ENCODE measurements at places on chromosomes 16 and 17. TPM values are rescaled to one million over a fixed set of nuclear protein-coding genes. Genes with fewer than 3 reads are reported as not detected.

DNA sequence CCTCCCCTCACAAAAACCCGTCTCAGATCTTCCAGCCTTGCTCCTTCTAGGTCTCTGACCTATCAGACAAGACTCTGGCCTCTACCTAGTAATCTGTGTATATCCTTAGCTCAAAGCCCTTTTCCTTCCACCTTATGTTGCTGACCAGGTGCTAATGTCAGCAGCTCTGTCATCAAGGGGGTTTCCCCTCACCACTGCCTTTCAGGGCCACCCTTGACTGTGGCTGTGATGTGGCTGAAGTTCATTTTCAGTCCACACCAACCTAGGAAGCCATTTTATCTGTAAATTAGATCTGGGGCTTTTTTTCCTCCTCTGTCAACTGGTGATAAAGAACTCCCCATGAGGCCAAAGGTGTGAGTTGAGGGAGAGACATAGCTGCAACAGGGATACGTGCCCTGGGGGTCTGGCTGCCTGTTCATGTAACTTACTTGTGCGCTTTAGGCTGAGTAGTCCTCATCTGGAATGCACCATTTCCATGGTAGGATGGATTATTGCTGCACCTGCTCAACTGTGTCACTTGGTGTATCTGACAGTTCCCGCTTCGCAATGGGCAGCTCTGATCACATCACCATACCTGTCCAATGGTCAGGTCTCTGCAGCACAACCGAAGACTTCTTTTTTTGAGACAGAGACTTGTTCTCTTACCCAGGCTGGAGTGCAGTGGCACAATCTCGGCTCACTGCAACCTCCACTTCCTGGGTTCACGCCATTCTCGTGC lies 14.7 kb upstream of the RUNDC3A start:
- no peak overlapping the region for H3K27ac ChIP-seq
- DNase-seq, result no peak
- H3K36me3 ChIP-seq, result no peaks in the 10 kb centered on the region
- no peaks in the 10 kb centered on the region for H3K4me1 ChIP-seq
- H3K27me3 ChIP-seq, result peaks cover 45% of the 10 kb centered on the region
- H3K4me3 ChIP-seq, result no peak overlapping the region

DNA sequence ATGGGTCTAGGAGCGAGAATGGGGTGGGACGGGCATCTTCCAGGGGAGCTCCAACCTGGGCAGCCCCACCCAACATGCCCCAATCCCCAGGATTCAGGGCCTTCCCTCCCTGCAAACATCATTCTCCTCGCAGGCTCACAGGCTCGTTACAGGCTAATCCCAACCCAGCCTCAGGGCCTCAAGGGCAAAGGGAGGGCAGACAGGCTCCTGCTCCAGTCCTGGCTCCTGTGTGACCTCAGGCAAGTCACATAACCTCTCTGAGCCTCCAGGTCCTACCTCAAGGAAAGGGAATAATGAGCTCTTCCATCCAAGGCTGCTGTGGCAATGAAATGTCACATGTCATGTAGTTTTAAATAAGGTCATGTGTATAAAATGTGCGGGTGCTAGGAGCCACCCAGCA lies 186.5 kb upstream of the TNRC6C start:
- H3K4me1 ChIP-seq, result peaks cover 14% of the 10 kb centered on the region
- H3K27ac ChIP-seq, result no peak overlapping the region
- H3K27me3 ChIP-seq, result no peaks in the 10 kb centered on the region
- no peak overlapping the region for H3K4me3 ChIP-seq

DNA sequence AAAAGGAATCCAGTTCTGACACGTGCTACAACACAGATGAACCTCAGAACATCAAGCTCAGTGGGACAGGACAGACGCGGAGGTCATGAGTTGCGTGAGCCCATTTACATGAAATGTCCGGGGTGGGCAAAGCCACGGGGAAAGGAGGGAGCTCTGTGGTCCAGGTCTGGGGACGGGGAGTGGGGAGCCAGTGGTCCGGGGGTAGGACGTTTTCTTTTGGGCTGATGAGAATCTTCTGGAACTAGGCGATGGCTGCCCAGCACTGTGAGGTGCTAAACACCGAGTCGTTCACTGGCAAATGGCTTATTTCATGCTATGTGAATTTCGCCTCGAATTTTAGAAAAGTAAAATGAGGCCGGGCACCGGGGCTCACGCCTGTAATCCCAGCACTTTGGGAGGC lies 2.6 kb upstream of the LMF1 start:
- H3K4me3 ChIP-seq, result peak overlapping the region; percentile 81
- DNase-seq, result no peak
- peaks cover 11% of the 10 kb centered on the region for H3K36me3 ChIP-seq
- H3K27me3 ChIP-seq, result peaks cover 16% of the 10 kb centered on the region
- H3K27ac ChIP-seq, result no peak overlapping the region

GRCh38 chr16:50284131-50284911 lies 18.0 kb downstream of the ADCY7 start:
- no peak overlapping the region for H3K4me3 ChIP-seq
- DNase-seq, result no peak
- H3K36me3 ChIP-seq, result no peaks in the 10 kb centered on the region
- H3K27me3 ChIP-seq, result no peaks in the 10 kb centered on the region
- peak overlapping the region; percentile 16 for H3K27ac ChIP-seq

GRCh38 chr16:9343276-9343675 lies 251.8 kb downstream of the HAPSTR1 start:
- no peaks in the 10 kb centered on the region for H3K36me3 ChIP-seq
- peaks cover 47% of the 10 kb centered on the region for H3K27me3 ChIP-seq
- peaks cover 10% of the 10 kb centered on the region for H3K4me1 ChIP-seq
- no peak overlapping the region for H3K4me3 ChIP-seq

- no peaks in the 10 kb centered on the region for H3K4me1 ChIP-seq
- no peaks in the 10 kb centered on the region for H3K27me3 ChIP-seq
- H3K4me3 ChIP-seq, result no peak overlapping the region
- no peak for DNase-seq
Measured at GRCh38 chr16:88957887-88958577, 19.0 kb downstream of the CBFA2T3 start.

- H3K27me3 ChIP-seq, result peaks cover 58% of the 10 kb centered on the region
- H3K4me1 ChIP-seq, result peaks cover 29% of the 10 kb centered on the region
Measured at GRCh38 chr16:54632322-54633220, 298.1 kb upstream of the IRX5 start.

DNA sequence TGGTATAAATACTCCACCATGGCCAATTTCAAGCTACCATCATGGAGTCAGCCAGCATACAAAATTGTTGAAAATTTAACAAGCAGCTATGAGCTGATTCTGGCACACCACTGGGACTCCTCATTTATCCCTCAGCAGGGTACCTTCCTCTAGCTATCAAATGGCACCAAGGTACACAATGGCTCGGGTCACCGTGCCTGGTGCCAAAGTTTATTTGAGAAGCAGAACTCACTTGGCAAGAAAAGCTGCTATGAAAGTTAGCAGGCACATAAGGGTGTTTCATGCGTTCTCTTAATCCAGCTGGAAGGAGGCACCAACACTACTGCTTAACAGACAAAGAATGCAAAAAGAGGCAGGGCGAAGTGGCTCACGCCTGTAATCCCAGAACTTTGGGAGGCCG lies 51.6 kb downstream of the IKZF3 start:
- DNase-seq, result no peak
- peaks cover 27% of the 10 kb centered on the region for H3K27me3 ChIP-seq

DNA sequence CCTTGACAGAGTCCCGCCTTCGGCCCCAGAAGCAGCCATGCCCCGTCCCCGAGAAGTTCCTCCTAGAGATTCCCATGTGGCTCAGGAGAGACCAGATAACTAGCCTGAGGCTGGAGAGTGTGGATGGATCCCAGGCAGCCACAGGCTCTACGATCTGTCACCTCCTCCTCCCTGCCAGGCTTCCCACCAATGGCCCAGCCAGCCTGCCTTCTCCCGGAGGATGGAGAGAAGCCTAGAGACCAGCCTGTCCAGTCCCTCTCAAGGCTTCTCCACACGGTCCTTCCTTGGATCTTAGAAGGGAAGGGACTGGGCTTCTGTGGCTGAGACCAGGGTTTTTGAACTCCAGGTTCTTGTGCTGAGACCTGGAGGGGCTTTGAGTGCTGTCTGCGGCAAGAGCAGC lies 1.6 kb upstream of the SMTNL2 start:
- peaks cover 14% of the 10 kb centered on the region for H3K4me1 ChIP-seq
- no peak overlapping the region for H3K4me3 ChIP-seq

DNA sequence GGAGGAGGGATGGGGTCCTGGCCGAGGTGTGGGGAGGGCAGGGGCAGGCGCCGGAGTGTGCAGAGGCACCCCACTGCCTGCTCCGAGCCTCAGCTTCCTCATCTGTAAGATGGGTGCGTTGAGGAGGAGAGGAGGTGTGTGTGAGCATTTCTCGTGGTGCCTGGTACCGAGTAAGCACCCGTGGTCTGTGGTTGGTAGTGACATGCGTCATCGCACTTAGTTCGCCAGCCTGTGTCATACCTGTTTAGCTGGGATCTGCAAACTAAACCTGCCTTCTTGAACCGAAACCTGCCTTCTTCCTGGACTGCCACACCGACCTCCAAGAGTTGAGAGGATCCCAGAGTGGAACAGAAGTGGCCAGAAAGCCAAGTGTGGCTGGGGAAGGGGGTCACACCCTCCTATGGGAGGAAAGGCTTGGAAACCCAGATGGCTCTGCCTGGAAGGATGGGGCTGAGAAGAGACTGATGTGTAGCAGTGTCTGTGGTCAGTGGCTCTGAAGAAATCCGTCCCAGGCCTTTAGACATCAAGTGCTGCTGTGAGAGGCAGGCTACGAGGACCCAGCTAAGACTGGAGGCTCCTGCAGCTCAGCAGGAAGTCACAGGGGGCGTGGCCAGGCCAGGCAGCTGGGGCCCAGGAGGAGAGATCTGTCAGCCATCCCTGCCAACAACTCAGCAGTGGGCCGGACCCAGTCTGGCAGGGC lies 162.6 kb upstream of the PLCG2 start:
- H3K27me3 ChIP-seq, result no peaks in the 10 kb centered on the region
- H3K27ac ChIP-seq, result peak overlapping the region; percentile 17
- no peak overlapping the region for H3K4me3 ChIP-seq
- peaks cover 20% of the 10 kb centered on the region for H3K4me1 ChIP-seq

DNA sequence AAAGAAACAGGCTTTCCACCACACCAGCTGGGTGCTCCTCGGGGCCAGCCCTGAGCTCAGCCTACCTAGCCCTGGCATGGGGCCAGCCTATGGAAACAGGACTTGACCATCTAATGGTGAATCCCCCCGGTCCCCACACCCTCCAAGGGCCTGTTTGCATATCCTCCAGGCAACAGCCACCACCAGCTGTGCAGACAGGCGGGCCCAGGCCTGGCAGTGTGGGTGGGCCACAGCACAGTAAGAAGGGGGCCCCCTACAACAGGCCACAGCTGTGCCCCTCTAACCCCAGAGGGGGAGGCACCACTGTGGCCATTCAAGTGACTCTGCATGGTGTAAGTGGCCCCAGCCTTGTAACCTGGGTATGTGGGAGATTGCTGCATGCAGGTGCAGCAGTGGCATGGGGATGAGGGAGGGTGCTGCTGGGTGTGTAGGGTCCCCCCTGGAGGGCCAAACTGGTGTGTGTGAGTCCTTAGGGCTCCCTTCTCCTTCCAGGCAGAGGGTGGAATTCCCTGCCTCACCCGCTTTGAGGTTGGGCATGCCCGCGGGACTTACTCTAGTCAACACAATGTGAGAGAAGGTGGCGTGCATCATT lies 148.2 kb downstream of the C16orf78 start:
- H3K4me1 ChIP-seq, result no peaks in the 10 kb centered on the region
- H3K4me3 ChIP-seq, result no peak overlapping the region
- DNase-seq, result no peak
- H3K27ac ChIP-seq, result no peak overlapping the region

DNA sequence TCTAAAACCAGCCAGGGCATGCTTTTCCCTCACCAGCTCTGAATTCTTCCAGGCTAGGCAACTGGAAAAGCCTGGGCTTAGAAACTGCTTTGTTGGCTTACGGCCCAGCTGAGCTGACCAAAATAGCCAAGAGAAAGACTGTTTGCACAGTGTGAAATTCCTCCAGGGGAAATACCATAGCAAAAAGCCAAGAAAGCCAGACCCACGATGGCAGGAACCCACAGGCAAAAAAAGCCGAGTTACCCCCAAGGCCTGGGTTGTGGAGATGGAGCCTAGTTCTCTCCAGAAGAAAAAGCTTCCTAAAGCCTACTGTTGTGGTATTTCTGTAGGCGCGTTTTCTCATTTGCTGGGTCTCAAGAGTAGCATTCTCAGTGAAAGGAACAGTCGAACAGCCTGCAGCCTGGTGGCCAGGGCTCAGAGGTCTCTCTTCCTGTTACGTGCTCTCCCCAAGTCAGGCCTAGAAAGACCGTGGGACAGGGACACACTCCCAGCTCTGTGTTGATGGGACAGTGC lies 9.2 kb downstream of the SP2 start:
- H3K27ac ChIP-seq, result no peak overlapping the region
- no peak for DNase-seq
- peaks cover 12% of the 10 kb centered on the region for H3K4me1 ChIP-seq
- peaks cover 7% of the 10 kb centered on the region for H3K36me3 ChIP-seq
- no peak overlapping the region for H3K4me3 ChIP-seq

DNA sequence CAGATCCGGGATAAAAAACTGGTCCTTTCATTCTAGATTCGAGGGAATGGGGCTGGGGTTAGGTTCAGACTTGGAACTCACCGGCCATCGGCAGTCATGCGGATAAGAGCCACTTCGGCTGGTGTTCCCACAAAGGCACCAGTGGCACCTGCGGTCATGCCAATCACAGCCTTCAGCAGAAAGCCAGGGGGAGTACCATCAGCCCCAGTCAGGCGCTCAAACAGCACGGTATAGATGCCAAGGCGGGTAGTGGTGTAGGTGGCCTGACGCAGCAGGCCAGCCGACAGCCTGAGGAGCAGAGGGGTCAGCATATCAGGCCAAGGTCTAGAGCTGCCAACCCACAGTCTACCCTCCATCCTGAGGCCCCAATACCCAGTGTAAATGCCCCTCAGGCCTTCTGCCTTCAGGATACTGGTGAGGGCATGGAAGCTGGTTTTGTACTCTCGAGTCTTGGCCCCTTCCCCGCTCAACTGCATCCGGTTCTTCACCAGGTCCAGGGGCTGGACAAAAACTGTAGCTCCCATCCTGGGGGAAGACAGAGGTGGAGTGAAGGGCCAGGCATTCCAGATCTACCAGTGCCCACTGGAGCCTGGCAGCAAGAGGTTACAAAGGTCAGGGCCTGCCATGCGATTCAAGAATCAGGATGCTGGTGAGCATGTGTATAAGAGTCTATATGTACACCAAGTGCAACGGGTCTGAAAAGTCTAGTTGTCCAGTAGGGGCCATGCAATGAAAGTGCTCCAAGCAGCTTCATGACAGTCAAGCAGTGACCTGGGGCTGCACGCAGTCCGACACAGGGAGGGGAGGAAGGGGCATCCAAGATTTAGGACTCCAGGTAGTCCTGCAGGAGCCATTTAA lies 929 bp downstream of the SLC25A11 start:
- DNase-seq, result no peak
- H3K27ac ChIP-seq, result peak overlapping the region; percentile 96
- peaks cover 51% of the 10 kb centered on the region for H3K4me1 ChIP-seq
- peaks cover 10% of the 10 kb centered on the region for H3K36me3 ChIP-seq

- peaks cover 27% of the 10 kb centered on the region for H3K4me1 ChIP-seq
- no peak for DNase-seq
- H3K4me3 ChIP-seq, result no peak overlapping the region
- H3K36me3 ChIP-seq, result no peaks in the 10 kb centered on the region
- H3K27ac ChIP-seq, result no peak overlapping the region
Measured at GRCh38 chr16:76195056-76195455, 82.1 kb upstream of the CNTNAP4 start.

CPHXL gene
- not detected for total RNA-seq

KRTAP4-5 gene
- not detected for total RNA-seq

GGT6 gene
- not detected for total RNA-seq

ALOX15B gene
- total RNA-seq, result not detected

OR2C1 gene
- total RNA-seq, result 0.16 TPM

PRR35 gene
- total RNA-seq, result not detected

ZNF598 gene
- total RNA-seq, result 55.7 TPM

Measured in neural crest cell (in vitro differentiated cells).